Thoracic aorta (tissue), 2 donors: ENCODE measurements at places on chromosomes 2 and 18. TPM values are rescaled to one million over a fixed set of nuclear protein-coding genes. Genes with fewer than 3 reads are reported as not detected.

GRCh38 chr2:133523406-133523805 lies 44.9 kb downstream of the NCKAP5 start:
- no peak for DNase-seq

GRCh38 chr2:29612568-29612967 lies 308.8 kb downstream of the ALK start:
- no peak for DNase-seq

DNA sequence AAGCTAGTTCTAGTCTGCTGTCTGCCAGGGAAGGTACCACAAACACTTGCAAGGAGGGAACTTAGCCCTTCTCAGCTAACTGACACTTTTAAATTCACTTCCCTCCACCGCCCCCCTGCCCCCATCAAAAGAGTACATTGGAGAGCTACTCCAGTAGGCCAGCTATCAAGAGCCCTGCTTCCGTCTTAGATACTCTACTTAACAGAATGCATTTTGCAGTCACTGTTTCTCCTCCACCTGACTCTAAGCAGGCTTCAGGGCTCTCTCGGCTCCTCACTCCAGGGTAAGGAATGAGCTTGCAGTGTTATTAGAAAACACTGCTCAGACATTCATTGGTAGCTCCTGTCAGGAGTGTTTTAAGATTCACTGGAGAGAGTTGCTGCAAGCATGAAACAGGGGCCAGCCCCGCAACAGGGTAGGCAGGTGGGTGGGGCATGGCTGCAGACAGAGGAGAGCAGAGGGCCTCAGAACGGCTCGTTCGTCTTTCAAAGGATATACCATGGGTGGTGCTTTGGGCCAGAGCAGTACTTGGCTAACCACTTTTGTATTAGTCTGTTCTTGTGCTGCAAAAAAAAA lies 35.3 kb upstream of the PDCL3 start:
- no peak for DNase-seq

DNA sequence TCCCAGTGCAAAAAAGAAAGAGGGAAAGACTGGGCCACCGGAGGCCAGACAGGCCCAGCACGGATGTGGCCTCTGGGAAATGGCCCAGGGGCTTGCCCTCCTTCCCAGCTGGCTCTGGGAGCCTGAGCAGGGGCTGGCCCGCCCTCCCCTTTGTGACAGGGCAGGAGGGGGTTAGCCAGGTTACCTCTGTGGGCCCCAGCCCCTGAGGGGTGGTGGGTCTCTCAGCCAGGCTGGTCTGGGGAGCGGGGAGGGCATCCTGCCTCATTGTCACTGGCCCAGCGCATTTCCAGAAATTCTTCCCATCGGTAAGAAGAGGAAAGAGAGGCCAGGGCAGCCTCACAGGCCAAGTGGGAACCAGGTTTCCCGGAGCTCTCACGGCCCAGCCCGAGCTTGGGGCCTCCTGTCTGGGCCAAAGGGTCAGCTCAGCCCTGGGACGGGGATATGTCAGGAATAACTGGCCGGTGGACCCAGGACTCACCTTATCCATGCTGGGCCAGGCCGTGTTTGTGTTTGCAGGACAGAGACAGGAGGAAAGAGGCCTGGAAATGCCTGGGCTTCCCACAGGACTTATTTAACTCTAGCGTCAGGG lies 182.2 kb downstream of the ZFP36L2 start:
- DNase-seq = no peak

- DNase-seq = no peak
These were observed 13.9 kb upstream of the GYPC start for GRCh38 chr2:126642031-126642430.

DNA sequence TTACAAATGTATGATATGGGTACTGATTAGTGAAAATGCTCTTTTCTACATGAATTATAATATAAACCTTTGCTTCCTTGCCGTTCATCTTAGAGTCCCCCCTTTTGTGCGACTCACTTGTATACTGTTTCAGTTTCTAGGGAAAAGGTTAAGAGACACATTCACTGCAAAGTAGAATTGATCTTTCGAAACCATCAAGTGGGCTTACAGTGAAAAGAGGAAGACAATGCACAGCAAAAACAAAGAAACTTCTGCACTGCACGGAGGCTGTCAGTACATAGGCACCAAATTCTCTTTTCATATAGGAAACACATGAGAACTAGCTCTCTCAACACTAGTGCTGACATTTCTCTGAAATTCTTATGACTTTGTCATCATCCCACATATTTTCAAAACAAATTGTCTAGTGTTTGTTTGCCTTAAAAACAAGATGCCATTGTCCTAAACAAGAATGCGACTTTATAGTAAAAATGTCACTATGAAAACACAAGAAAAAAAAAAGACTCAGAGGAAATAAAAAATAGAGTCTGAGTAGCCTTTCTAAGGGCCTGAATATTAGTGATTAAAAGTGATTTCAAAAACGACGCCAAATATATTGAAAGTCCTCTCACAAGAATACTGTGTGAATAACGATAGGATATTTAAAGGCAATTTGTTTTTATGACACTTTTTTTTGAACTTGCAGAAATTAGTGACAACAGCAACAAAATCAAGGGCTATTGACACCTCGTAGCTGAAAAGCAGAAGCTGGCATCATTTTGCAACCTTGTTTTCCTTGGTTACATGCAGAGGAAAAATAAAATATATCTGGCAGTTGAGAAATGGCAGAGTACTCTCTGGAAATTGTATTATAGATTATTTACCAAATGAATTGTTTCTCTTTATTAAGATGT lies 827.0 kb downstream of the BCL11A start:
- no peak for DNase-seq

FTCDNL1 gene
- total RNA-seq = not detected

LHCGR gene
- total RNA-seq = not detected

ASIC4 gene
- total RNA-seq = 0.41 TPM

MEIS1 gene
- total RNA-seq = 29.4 TPM
